ENCODE measurements at places on chromosomes 2 and 18.

GRCh38 chr18:78722929-78723710 lies 256.5 kb upstream of the SALL3 start:
- no peak for DNase-seq

DNA sequence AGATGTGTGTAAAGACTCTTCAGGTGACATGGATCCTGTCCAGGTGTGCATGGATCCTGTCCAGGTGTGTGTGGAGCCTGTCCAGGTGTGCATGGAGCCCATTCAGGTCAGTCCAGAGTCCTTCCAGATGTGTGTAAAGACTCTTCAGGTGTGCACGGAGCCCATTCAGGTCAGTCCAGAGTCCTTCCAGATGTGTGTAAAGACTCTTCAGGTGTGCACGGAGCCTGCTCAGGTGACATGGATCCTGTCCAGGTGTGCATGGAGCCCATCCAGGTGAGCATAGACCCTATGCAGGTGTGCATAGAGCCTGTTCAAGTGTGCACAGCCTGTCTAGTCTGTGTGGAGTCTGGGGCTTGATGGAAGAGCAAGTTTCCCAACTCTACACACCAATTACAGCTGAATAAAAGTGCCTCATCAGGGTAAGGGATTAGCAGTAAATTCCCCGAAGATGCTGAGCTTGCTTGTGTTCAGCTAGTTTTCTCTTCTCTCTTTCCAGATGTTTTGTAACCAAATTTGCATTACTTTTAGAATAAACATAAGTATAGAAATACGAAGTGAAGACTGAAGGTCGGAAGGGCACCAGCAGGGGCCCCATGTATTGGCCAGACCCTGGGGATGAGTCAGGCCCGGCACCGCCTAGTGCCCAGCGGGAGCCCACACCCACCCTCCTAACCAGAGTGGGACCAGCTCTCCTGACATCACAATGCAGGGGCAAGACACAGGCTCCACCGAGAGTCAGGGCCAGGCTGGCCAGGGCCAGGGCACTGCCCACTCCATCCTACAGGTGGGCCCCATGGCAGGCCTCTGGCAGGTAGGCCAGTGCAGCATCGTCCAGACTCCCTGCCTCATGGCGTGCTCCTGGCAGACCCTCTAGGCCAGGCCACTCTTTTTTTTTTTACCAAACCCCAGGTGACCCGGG lies 38.6 kb upstream of the GPC1 start:
- no peak for DNase-seq

GRCh38 chr2:136362676-136363390 lies 244.9 kb upstream of the CXCR4 start:
- DNase-seq: no peak

- DNase-seq: no peak
These were observed 85.7 kb downstream of the EN1 start for GRCh38 chr2:118761771-118762170.

GRCh38 chr18:9842448-9842847 lies 43.3 kb upstream of the TXNDC2 start:
- DNase-seq: no peak

DNA sequence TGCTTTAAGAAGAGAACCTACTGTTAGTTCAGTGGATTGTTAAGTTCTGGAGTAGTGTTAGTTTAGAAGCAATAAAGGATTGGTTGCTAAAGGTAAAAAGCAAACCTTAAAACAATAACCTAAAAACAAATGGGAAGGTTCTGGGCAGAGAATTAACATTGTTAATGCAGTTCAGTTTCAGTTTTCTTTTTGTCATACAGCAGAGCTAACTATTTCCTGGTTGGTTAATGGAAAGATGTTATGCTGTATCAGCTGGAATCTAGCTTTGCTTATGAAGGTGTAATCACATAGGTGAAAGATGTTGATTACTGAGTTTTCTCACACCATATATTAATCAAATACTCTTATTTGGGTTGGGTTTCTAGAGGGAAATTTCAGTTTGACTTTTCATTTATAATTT lies 23.8 kb downstream of the SMAD4 start:
- no peak for DNase-seq

GRCh38 chr18:58937071-58937886 lies 72.6 kb downstream of the ZNF532 start:
- no peak for DNase-seq

DNA sequence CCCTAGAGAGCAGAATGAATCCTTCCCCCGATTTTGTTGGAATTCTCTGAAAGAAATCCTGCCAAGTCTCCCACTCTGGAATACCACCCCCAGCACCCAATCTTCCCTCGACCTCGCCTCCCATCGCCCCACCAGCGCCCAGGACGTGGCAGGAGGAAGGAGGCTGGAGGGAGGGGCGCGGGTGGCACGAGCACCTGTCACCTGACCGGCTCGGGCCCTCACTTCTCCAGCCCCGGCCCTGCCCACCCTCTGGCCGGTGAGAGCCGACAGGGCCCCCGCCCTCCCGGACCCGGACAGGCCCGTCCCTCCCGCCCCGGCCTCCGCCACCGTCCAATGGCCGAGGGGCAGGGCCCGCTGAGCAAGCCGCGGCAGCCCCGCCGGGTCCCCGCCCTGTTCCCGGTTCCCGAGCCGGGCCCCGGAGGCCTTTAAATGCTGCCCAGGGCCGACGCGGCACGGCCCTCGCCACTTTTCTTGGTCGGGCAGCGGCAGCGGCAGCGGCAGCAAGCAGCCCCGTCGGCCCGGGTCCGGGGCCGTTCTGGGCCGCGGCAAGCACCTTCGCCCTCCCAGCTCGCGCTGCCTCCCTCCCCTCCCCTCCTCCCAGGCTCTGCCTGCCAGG lies at the start of gene LGALSL:
TSS of gene LGALSL (plus strand) at position 393 of the 616 bp plus-strand sequence. CDS start 384 bp downstream, outside the sequence.
- DNase-seq: no peak

GRCh38 chr2:238431456-238431855 lies 4.7 kb downstream of the ASB1 start:
- DNase-seq: no peak

GRCh38 chr2:6730003-6730402 lies 135.7 kb downstream of the CMPK2 start:
- no peak for DNase-seq

- no peak for DNase-seq
These were observed 241.0 kb downstream of the LRP1B start for GRCh38 chr2:141889788-141890187.

DNA sequence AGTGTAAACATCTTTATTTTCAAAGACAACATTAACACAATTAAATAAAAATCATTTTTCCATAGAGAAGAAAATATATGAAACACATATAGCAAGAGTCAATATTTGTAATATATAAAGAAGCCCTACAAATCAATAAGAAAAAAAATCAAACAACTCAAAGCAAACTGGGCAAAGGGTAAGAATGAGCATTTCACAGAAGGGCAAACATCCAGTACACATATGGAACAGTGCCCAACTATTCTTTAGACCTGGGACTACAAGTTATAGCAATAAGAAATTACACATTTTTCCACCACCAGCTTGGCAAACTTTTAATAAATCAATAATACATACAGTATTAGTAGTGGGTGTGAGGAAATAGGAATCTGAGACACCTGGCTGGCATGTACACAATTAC lies 324.1 kb downstream of the CYP26B1 start:
- DNase-seq: no peak

DNA sequence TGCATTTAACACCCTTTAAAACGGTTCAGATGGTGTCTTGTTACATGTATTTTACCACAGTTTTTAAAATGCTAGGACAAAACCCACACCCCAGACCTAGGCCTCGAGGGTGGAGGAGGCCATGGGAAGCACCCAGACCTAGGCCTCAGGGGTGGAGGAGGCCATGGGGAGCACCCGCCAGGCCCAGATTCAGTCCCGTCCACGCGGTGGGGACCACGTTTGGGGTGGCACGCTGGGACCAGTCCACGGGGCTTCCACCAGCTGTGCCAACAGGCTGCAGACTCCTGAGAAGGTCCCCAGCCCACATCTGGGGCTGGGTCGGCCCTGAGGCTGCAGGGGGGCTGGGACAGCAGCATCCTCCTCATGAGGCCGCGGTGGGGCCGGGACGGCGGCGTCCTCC lies 63.4 kb downstream of the SLC66A2 start:
- no peak for DNase-seq

DNA sequence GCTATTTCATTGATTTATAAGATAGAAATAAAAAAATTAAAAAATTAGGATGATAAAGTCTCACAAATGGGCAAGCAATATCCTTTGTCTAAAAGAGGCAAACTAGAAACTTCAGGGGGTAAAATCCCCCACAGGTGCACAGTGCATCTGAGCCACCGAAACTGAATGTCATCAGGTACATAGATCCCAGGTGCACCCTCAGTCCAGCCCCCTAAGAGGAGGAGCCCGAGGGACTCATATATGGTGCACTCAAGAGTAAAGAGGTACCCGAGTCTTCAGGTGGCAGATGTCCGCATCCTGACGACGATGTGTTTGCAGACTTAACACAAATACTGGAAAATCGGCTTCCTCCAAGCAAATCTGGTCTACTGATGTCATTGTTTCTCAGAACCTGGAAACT lies 11.3 kb downstream of the QPCT start:
- no peak for DNase-seq

DNA sequence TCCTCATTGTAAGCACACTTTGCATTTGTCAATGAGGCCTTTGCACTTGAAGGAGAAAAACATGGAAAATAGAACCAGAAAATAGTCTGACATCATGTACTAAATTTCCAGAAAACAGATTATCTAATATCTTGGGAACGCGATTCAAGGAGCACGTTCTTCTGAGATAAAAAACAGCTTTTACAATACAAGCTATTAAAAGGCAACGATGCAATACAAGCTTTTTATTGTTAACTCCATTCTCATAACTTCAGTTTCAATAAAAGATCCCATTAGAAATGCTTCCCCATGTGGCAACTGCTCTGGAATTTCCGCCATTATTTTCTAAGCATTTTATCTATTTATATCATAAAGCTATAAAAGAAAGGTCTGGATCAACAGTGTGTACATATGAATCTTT lies 40.3 kb downstream of the NRXN1 start:
- no peak for DNase-seq

GRCh38 chr2:183148955-183149354 lies 24.7 kb downstream of the NUP35 start:
- no peak for DNase-seq

DNA sequence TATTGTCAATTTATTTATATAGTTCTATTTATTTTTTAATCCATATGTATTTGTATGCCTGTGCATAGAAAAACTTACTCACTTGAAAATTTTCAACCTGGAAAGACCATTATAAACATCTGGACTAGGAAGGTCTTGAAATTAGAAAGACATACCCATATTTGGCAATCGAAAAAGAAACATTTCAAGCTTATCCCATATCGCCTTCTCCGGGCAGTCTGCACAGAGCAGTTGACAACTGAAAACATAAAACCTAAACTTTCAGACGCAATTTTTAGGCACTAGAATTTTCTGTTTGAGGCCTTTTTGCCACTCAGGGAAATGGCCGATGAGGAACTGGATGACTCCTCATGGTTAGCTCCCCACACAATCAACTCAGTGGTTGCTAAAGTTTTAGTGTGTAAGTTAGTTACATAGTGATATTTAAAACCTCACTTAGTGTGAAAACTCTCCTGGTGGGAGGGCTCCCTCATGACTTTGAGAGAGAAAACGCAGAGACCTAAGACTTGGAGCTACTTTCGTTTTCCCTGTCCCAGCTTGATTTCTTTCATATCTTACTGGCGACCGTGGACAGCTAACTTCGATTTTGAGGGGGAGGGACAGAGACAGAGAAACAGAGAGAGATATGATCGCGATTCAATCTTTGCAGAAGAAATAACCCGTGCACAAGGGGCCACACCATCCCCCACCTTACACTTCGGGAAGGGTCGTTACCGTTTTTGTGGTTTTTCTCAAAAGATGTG lies 3.2 kb upstream of the HOXD12 start:
- no peak for DNase-seq

GRCh38 chr2:94993176-94994062 lies 32.1 kb upstream of the MAL start:
- DNase-seq: no peak

GRCh38 chr2:37656512-37657423 lies 14.7 kb downstream of the CDC42EP3 start:
- DNase-seq: no peak

- no peak for DNase-seq
These were observed 7.6 kb upstream of the NT5C1B start for GRCh38 chr2:18596993-18597392.

- no peak for DNase-seq
These were observed 3.6 kb upstream of the D2HGDH start for GRCh38 chr2:241730671-241731293.

- no peak for DNase-seq
These were observed 2.4 kb downstream of the FARP2 start for GRCh38 chr2:241358470-241358869.

DNA sequence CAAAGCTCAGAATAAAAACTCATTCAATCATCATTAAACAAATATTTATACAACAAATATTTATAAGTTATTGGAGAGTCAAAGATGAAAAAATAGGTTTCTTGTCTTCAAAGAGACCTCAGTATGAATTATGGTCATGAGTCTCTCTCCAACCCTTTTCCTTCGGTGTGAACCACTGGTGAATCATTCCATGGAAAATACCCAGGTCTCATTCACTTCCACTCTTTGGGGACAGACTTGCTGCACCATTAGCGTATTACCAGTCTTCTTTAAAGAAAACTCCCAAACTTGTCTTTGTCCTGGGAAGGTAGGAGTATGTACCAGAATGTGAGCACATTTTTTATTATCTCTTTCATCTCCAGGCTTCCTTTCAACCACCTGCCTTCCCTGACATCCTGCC lies 257.4 kb upstream of the RBMS1 start:
- no peak for DNase-seq

GRCh38 chr2:3823748-3824147 lies 120.4 kb downstream of the DCDC2C start:
- no peak for DNase-seq

DNA sequence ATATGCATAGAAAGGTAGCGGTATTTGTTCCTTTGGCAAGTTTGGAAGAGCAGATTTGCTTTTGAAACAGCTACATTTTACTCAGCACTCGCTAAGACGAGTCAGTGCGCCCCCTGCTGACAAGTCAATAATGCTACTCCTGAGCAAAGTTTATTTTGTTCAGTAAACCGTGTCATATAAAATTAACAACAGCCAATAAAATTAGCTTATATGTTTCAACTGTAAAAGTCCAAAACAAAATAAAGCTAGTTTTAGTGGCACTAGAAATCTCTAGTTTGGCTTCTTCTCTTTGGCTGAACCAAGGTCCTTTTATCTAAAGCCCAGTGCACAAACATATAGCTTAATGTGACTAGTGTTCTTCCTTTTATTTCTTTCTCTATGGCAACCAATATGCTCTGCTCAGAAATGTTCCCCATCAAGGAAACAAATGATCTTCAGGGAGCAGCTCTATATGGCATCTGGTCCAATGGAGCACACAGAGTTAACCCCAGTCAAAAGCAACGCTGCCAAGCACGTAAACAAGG lies 4.2 kb upstream of the POU3F3 start:
- DNase-seq: peak; percentile 21

- DNase-seq: no peak
These were observed 2798.0 kb upstream of the TEKT4 start for GRCh38 chr2:92073036-92073814.

- DNase-seq: no peak
These were observed 7.1 kb upstream of the CELF4 start for GRCh38 chr18:37572736-37573135.

- DNase-seq: no peak
These were observed 204.1 kb downstream of the CELF4 start for GRCh38 chr18:37361335-37362157.

GRCh38 chr2:145984580-145984979 lies 1464.7 kb upstream of the ZEB2 start:
- no peak for DNase-seq

Measured in stimulated activated CD8-positive, alpha-beta memory T cell treated with anti-CD3 and anti-CD28 coated beads, Interleukin-2, amount 100 ng/mL, for 1 hour (primary cell).